Stimulated activated CD4-positive, alpha-beta T cell treated with anti-CD3 and anti-CD28 coated beads, Interleukin-1b, Interleukin-23, amount 100 ng/mL, for 1 hour (primary cell): ENCODE measurements at places on chromosomes 13 and 19.

- DNase-seq: no peak
These were observed 72.9 kb downstream of the RYR1 start for GRCh38 chr19:38506375-38506722.

DNA sequence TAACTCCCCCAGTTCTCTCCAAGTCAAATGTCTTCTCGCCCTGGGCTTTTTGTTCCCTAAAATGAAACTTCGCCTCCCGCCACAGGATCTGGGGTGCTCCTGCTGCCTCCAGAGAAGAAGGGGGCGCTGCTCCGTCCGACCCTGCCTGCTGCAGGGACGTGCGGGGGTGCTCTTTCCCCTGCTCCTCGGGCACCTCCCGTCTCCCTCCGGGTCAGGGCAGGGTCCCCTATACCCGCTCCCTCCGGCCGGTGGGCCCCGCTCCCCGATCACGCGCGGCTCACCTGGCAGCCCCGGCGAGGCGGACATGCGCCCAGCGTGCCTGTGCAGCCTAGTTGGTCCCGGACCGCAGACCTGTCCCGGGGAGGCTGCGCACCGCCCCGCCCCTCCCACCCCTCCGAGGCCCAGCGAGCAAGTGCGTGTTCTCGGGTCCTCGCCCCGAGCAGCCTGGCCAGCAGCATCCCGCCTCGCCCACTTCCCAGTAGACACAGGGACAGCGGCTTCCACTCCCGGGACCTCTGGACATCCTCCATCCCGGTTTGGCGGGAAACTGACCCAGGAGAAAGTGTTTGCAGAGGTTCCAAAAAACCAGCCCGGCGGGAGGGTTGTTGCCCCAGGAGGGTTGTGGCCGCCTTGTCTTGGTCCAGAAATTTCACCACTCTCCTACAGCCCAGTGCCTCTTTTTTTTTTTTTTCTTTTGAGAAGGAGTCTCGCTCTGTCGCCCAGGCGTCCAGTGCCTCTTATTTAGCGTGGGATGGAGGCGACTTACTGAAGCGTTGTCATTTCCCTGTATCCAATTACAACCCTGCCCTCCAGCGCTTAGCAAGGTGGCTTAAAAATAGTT is at the start of gene OXGR1:
Gene OXGR1, minus strand, starts transcription at position 460 of the 841 bp plus-strand sequence. CDS start 6,717 bp downstream, outside the sequence.
- no peak for DNase-seq

GRCh38 chr19:726993-727956 is 18.5 kb downstream of the PALM start:
- no peak for DNase-seq

DNA sequence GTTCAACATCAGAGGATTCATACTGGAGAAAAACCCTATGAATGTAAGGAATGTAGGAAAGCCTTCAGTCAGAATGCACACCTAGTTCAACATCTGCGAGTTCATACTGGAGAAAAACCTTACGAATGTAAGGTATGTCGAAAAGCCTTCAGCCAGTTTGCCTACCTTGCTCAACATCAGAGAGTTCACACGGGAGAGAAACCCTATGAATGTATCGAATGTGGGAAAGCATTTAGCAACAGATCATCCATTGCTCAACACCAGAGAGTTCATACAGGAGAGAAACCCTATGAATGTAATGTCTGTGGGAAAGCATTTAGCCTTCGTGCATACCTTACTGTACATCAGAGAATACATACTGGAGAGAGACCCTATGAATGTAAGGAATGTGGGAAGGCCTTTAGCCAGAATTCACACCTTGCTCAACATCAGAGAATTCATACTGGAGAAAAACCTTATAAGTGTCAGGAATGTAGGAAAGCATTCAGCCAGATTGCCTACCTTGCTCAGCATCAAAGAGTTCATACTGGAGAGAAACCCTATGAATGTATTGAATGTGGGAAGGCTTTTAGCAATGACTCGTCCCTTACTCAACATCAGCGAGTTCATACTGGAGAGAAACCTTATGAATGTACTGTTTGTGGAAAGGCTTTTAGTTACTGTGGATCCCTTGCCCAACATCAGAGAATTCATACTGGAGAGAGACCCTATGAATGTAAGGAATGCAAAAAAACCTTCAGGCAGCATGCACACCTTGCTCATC is 15.4 kb downstream of the ZNF570 start:
- no peak for DNase-seq

DNA sequence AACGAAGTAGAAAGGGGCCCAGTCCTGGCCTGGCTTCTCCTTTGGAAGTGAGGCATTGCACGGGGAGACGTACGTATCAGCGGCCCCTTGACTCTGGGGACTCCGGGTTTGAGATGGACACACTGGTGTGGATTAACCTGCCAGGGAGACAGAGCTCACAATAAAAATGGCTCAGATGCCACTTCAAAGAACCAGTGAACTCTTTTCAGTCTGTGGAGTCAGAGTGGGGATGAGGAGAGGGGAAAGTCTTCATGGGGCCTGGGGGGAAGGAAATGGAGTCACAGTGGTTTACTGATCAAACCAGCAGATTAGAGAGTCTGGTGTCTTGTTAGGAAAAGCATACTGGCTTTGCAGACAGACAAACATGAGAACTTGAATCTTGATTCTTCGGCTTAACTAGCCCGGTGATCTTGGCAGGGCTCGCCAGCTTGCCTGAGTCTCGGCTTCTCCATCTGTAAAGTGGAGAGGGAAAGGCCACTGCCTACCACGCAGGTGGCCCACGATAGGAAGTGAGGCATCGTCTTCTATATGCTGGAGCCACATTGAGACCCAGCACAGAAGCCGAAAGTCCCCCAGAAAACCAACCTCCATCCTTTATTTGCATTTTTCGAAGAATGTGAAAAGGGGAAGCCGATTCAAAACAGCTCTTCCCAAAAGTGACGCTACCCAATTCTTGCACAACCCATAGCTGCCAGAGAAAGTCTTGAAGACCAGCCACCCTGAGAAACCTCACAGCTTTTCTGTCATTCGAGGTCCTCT is at the start of gene FFAR1:
Gene FFAR1, plus strand, starts transcription at position 732 of the 759 bp plus-strand sequence. CDS start 3,650 bp downstream, outside the sequence.
- no peak for DNase-seq

GRCh38 chr19:2429917-2430535 is 2.6 kb upstream of the TIMM13 start:
- DNase-seq: no peak

DNA sequence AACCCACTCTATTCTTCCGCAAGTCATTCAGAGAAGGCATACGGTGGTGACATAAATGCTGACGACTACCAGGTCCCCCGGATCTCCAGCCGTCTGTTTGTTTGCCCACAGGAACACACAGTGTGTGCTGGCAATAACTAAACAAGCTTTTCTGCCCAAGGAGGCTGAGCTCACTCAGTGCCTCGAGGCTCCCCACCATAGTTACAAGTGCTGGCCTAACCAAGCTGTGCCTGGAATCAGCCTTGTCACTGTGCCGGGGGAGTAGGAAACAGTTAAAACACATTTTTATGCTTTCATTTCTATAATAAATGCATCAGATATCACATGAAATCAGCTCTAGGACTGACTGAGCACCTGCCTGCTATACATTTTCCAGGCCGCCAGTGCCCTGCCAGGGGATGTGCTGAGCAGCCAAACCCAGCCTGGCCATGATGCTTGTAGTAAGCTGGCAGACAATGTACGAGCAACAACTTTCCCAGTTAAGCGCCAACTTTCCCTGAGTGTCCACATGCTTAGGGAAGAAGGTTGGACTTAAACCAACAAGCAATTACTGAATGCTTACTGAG is 28.1 kb downstream of the BRD4 start:
- DNase-seq: no peak

DNA sequence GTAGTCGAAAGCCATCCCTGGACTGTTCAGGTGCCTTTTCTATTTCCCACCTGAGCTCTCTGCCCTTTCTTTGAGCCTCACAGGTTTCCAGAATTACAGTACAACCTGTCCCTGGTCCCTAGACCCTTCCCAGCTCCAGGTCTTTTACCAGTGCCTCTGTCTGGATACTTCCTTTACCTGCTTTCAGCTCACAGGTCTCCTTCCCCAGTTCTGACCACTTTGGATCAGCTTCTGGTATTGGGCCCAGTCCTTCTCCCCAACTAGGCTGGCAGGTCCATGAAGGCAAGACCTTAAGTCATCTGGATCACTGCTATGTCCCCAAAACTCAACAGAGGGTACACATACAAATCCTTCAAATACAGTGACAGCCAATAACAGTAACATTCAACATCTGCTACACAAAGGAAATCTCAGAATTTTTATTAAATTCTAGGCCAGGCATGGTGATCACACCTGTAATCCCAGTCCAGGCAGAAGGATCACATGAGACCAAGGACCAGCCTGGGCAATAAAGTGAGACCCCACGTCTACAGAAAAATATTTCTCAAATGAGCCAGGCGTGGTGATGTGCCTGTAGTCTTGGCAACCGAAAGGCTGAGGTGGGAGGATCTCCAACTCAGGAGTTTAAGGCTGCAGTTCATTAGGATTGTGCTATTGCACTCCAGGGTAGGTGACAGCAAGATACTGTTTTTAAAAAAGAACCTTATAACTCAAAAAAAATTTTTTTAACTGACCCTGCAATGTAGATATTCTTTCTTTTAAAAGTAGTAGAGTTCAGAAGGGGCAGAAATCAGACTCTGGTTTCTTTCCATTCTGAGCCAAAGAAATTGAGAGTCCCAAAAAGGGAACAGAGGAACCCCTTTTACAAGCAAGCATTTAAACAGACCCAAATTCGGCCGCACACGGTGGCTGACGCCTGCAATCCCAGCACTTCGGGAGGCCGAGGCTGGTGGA is 1.3 kb downstream of the RPS16 start:
- DNase-seq: no peak

- peak; percentile 74 for DNase-seq
These were observed 5.1 kb downstream of the GRIN2D start for GRCh38 chr19:48398375-48399235.

- no peak for DNase-seq
These were observed 721.9 kb upstream of the SLC10A2 start for GRCh38 chr13:103788061-103788652.

GRCh38 chr13:99516153-99516929 is 15.1 kb downstream of the TM9SF2 start:
- no peak for DNase-seq

DNA sequence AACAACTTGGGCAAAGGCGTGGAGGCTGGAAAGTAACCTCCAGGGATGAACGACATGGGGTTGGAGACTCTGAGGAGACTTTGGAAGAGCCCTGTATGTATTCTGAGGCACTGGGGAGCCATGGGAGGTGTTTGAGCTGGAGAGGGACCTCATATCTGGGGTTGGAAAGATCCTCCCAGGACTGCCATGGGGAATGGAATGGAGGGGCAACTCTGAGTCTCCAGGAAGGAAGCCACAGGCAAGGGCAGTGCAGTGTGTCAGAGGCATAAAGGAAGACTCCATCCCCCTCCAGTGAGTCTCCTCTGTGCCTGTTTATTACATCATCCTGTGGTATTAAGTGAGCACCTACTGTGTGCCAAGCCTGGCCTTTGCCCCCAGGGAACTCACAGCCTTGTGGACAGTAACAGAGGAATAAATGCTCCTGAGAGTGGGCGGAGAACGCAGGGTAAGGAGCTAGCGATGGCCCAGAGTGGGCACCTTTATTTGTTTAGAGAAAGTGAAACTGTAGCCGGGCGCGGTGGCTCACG is 7.7 kb downstream of the PEAK3 start:
- DNase-seq: no peak

- no peak for DNase-seq
These were observed at the start of gene C19orf81 for GRCh38 chr19:50649433-50650391. TSS of gene C19orf81 (plus strand) at chr19:50649445. CDS start at chr19:50649445, 0 bp downstream.

GRCh38 chr13:24076109-24076508 is 84.4 kb upstream of the SPATA13 start:
- DNase-seq: no peak

GRCh38 chr13:95246292-95247082 is 54.8 kb downstream of the ABCC4 start:
- DNase-seq: no peak

GRCh38 chr19:50633359-50633758 is 6.3 kb downstream of the SYT3 start:
- DNase-seq: no peak

- DNase-seq: no peak
These were observed 31.7 kb upstream of the PCDH8 start for GRCh38 chr13:52879950-52880741.

DNA sequence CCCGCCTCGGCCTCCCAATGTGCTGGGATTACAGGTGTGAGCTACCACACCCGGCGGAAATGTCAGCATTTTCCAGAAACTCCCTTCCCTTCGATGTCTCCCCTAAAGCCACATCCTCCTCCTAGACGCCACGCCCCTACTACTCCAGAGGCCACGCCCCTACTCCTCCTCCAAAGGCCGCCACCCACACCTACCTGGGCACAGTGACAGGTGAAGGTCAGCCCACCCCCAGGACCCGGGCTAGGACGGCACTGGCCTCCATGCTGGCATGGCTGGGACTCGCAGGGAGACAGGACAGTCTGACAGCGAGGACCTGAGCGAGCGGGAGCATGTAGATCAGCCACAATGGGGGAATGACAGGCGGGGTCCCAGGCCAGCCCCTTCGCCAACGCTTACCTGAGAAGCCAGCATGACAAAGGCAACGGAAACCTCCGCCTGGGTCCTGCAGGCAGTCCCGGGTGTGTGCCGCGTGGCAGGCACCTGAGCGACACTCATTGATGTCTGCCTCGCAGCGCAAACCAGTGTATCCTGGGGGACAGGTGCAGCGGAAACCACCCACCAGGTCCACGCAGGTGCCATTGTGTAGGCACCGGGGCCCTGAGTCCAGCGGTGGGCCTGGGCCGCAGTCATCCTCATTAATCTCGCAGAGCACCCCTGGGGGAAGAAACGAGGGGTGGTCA is 22.0 kb downstream of the NOTCH3 start:
- DNase-seq: no peak

GRCh38 chr13:27425158-27425917 is 919 bp downstream of the GTF3A start:
- no peak for DNase-seq

GRCh38 chr19:1016647-1017114 is 4.2 kb downstream of the TMEM259 start:
- DNase-seq: no peak

GRCh38 chr13:111610879-111611278 is 290.4 kb downstream of the TEX29 start:
- DNase-seq: no peak

DNA sequence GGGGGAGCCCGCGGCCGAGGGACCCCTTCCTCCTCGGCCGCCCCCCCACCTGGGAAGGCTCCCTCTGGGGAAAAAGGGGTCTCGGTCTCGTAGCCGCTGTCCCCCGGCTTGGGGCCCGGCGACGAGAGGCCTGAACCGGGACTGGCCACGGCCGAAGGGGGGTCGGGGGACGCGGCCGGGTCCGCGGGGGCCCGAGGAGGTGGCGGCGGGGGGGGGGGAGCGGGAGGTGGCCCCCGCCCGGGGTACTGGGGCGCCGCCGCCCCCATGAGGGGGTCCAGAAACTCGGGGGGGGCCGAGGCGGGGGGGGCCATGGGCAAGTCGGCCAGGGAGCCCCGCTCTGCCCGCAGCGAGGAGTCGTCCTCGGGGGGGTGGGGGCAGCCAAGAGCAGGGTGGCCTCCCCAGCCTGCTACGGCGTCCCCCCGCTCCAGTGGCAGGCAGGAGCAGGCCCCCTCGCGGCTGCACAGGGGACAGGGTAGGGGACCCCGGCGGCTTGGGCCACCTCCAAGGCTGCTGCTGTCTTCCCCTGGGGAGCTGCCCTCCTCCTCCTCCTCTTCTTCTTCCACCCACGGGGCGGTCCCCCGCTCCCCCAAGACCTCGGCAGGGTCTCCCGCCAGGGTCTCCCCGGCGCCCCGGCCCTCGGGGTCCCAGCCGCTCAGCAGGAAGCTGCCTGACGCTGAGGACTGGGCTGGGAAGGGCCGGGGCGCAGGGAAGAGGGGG is 12.9 kb downstream of the LMTK3 start:
- no peak for DNase-seq

GRCh38 chr13:29472332-29472961 is 123.0 kb downstream of the SLC7A1 start:
- no peak for DNase-seq

GRCh38 chr13:113946409-113947181 is 27.3 kb downstream of the C13orf46 start:
- no peak for DNase-seq

- peak; percentile 28 for DNase-seq
These were observed 65.4 kb downstream of the RUBCNL start for GRCh38 chr13:46321494-46322225.
